ENCODE measurements at places on chromosomes 1 and 21. TPM values are rescaled to one million over a fixed set of nuclear protein-coding genes. Genes with fewer than 3 reads are reported as not detected.

ATP5PO gene
- total RNA-seq = 231 TPM

AGMAT gene
- 1.2 TPM for total RNA-seq

ST7L gene
- total RNA-seq = 24.8 TPM

GUCA2B gene
- not detected for total RNA-seq

AGPAT3 gene
- 40.3 TPM for total RNA-seq

TMEM9 gene
- total RNA-seq = 78.1 TPM

NUDT17 gene
- 4.5 TPM for total RNA-seq

SPRR5 gene
- total RNA-seq = not detected

GRCh38 chr1:8687039-8687438 lies 130.4 kb downstream of the RERE start:
- H3K27ac ChIP-seq = no peak overlapping the region
- peaks cover 4% of the 10 kb centered on the region for H3K36me3 ChIP-seq
- no peak overlapping the region for H3K4me3 ChIP-seq
- no peaks in the 10 kb centered on the region for H3K27me3 ChIP-seq
- H3K4me1 ChIP-seq = peaks cover 25% of the 10 kb centered on the region

- H3K27ac ChIP-seq = peak overlapping the region; percentile 37
- H3K36me3 ChIP-seq = peaks cover 30% of the 10 kb centered on the region
- DNase-seq = no peak
- H3K27me3 ChIP-seq = no peaks in the 10 kb centered on the region
Observed at GRCh38 chr1:156077430-156077760, 4.9 kb downstream of the MEX3A start.

GRCh38 chr21:34730756-34731445 lies 62.1 kb downstream of the CLIC6 start:
- H3K27ac ChIP-seq = no peak overlapping the region
- H3K4me3 ChIP-seq = no peak overlapping the region
- no peak for DNase-seq

DNA sequence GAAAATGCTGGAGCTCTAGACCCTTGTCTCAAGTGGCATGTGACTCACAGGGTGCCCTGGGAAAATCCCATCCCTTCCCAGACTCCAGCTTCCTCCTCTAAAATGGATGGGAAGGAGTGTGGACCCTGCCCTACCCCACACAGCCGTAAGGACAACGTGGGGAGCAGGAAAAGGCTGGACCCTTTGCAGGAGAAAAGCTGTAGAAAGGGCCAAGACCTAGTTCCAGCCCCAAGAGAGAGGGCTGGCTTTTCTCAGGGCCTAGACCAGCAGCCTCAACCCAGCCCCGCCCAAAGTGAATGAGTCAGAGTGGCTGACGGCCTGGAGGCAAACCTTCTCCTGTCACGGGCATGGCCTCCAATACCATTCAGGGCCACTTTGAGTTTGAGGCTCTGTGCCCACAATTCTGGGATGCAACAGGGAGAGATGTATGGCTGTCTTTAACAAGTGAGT lies 1.1 kb downstream of the LAMB3 start:
- H3K27me3 ChIP-seq = no peaks in the 10 kb centered on the region
- no peak overlapping the region for H3K4me3 ChIP-seq
- no peaks in the 10 kb centered on the region for H3K36me3 ChIP-seq
- no peak for DNase-seq

- no peak overlapping the region for H3K4me3 ChIP-seq
- H3K36me3 ChIP-seq = no peaks in the 10 kb centered on the region
- no peaks in the 10 kb centered on the region for H3K4me1 ChIP-seq
- peaks cover 48% of the 10 kb centered on the region for H3K27me3 ChIP-seq
Observed at GRCh38 chr1:175186433-175187160, 6.0 kb downstream of the KIAA0040 start.

GRCh38 chr1:161084597-161084988 lies 4.8 kb downstream of the NECTIN4 start:
- H3K27me3 ChIP-seq = no peaks in the 10 kb centered on the region
- no peaks in the 10 kb centered on the region for H3K36me3 ChIP-seq
- H3K4me3 ChIP-seq = no peak overlapping the region
- peaks cover 22% of the 10 kb centered on the region for H3K4me1 ChIP-seq

GRCh38 chr1:83034851-83035250 lies 964.1 kb downstream of the TTLL7 start:
- peaks cover 5% of the 10 kb centered on the region for H3K4me1 ChIP-seq
- no peak for DNase-seq
- H3K27me3 ChIP-seq = no peaks in the 10 kb centered on the region
- peaks cover 35% of the 10 kb centered on the region for H3K36me3 ChIP-seq

DNA sequence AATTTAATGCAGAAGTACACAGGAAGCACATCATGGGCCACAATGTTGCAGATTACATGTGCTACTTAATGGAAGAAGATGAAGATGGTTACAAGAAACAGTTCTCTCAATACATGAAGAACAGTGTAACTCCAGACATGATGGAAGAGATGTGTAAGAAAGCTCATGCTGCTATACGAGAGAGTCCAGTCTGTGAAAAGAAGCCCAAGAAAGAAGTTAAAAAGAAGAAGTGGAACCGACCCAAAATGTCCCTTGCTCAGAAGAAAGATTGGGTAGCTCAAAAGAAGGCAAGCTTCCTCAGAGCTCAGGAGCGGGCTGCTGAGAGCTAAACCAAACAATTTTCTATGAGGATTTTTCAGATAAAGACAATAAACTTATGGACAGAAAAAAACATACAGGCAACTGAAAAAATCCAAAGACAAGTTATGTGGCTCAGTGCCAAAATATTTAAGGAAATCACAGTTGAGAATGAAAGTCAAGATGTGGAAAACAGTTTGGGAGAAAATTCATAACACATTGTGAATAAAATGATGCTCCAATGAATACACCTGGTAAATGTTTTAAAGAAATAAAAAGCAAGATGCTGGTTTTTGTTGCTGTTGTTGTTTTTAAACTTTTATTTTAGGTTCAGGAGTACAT lies 2.8 kb upstream of the ZNF644 start:
- H3K4me3 ChIP-seq = no peak overlapping the region
- no peaks in the 10 kb centered on the region for H3K27me3 ChIP-seq
- H3K36me3 ChIP-seq = peaks cover 2% of the 10 kb centered on the region
- H3K4me1 ChIP-seq = peaks cover 23% of the 10 kb centered on the region
- H3K27ac ChIP-seq = no peak overlapping the region

- no peaks in the 10 kb centered on the region for H3K4me1 ChIP-seq
- DNase-seq = no peak
- no peaks in the 10 kb centered on the region for H3K27me3 ChIP-seq
Observed at GRCh38 chr1:155801149-155801548, 55.9 kb downstream of the GON4L start.

GRCh38 chr1:200253774-200254495 lies 155.9 kb downstream of the ZNF281 start:
- H3K27ac ChIP-seq = no peak overlapping the region
- no peaks in the 10 kb centered on the region for H3K36me3 ChIP-seq
- no peak for DNase-seq

- peaks cover 18% of the 10 kb centered on the region for H3K36me3 ChIP-seq
- no peak overlapping the region for H3K4me3 ChIP-seq
- no peaks in the 10 kb centered on the region for H3K27me3 ChIP-seq
- peaks cover 15% of the 10 kb centered on the region for H3K4me1 ChIP-seq
Observed at GRCh38 chr21:46557469-46557868, 47.4 kb downstream of the S100B start.

DNA sequence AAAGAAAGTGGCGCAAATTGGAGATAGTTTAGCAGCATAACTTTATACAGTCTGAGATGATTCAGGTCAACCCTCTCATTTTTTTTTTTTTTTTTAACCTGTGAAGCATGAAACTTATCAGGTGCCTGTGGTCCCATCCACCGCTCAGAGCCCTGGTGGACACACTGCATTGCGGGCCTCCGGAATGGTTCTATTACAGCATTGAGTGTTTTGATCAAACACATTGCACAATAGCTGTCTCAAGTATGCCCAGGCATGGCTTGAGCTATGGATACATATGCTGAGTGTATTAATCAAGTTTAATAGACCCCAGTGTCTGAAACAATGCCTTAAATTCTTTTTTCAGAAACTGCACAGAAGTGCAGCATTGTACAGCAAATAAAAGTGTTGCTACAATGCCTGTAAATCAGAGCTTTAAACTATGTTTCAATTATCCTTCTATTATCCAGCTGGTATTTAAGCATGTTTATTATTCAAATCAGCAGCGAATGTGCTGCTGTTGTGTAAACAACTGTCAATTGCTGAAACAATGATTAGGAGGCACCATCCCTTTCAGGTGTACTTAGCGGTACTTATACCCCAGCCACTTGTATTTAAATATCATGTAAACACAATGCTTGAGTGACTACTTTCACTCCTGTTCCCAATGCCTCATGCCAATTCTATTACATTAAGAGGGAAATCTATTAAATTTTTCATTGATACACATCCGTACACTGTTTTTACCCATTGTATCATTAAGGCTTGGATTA lies 456.6 kb downstream of the RPS6KC1 start:
- peaks cover 4% of the 10 kb centered on the region for H3K36me3 ChIP-seq
- H3K27me3 ChIP-seq = no peaks in the 10 kb centered on the region
- H3K27ac ChIP-seq = no peak overlapping the region
- no peaks in the 10 kb centered on the region for H3K4me1 ChIP-seq
- no peak for DNase-seq

All from neural crest cell (in vitro differentiated cells).